AG09319 (cell line): ENCODE measurements at places on chromosomes 12 and 14.

GRCh38 chr12:109203480-109203879, 87.1 kb downstream of the ACACB start:
- DNase-seq, result no peak

GRCh38 chr12:104138797-104139152, 765 bp upstream of the NFYB start:
- DNase-seq, result no peak

DNA sequence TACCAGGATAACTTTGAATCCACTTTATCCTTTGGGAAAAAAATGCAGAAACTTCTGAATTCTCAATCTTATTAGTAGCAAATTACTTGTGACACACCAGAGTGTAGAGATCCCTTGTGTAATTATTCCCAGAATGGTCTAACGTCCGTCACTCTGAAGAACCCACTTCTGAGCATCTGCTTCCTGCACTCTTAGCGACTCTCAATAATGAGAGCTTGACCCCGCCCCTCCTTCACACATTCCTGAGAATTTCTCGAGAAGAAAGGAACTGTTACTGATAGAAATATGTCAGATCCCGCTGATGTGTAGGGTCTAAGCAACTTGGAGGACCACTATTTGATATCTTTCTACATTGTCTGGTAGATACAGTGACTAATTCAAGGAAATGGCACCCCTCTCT, 218.3 kb upstream of the PDZRN4 start:
- DNase-seq, result no peak

DNA sequence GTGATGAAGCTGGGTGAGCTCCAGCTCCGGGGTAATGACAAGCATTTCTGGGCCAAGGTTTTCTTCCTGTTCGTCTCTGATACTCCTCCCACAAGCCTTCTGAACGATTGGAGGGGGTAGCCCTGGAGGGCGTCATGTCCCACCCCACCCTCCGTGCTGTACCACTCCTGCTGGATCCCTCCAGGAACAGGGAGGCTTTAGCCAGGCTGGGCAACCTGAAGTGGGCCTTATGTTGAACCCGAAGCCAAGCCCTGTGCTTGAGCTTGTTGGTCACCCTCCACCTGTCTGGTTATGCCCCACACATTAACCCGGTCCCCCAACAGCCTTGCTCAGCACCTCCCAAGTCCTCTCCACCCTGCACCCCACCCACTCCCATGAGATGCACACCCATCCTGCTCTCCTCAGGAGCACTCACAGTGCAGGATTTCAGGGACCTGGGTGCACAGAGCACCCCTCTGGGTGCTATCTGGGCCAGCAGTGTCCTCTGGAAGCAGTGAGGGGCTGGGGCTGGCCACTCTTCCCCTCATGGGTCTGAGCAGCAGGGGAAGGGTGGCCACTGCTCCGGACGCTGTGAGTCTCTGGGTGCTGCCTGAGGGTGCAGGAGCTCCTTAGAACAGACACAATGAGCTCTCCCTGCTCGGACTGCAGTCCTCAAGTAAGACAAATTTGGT, 6.8 kb upstream of the KRT83 start:
- no peak for DNase-seq

- DNase-seq, result no peak
Measured at GRCh38 chr14:59116984-59117415, 71.5 kb upstream of the DAAM1 start.
